ENCODE measurements at places on chromosomes 3 and 15. TPM values are rescaled to one million over a fixed set of nuclear protein-coding genes. Genes with fewer than 3 reads are reported as not detected.

DNA sequence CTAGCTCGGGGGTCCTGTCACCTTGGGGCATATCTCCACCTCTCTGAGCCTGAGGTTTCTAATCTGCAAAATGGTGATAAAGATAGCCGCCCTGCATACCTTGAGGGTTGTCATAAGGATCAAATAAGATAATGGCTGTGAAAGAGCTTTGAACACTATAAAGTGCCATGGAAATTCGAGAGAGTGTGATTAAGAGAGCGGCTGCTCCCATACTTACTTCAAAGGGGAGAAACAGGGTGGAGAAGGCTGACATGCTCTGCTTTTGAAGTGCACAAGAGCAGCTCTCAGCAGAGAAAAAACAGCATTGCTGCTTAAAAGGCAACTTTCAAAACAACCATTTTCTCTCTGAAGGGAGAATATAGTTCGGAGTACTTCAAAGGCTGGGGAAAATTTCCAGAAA lies 529.2 kb downstream of the EPHB1 start:
- no peak overlapping the region for H3K4me3 ChIP-seq
- DNase-seq, result no peak
- no peaks in the 10 kb centered on the region for H3K4me1 ChIP-seq
- no peaks in the 10 kb centered on the region for H3K27me3 ChIP-seq
- no peaks in the 10 kb centered on the region for H3K36me3 ChIP-seq

DNA sequence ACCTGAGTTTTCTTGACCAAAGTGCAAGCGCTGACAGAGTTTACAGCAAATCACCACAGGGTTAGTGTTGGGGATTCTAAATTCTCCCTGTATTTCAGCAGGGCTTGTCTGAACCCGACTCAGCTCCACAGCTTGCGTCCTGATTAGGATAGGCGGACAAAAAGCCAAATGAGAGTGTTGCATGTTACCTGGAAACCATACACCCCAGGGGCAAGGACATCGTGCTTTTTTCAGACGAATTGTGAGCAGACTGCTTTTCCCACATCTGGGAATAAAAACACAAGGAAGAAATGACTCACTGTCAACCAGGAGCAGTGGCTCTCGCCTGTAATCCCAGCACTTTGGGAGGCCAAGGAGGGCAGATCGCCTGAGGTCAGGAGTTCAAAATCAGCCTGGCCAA lies 3.0 kb downstream of the DZIP1L start:
- peaks cover 2% of the 10 kb centered on the region for H3K4me1 ChIP-seq
- DNase-seq, result no peak
- no peaks in the 10 kb centered on the region for H3K27me3 ChIP-seq
- no peak overlapping the region for H3K27ac ChIP-seq
- no peaks in the 10 kb centered on the region for H3K36me3 ChIP-seq
- no peak overlapping the region for H3K4me3 ChIP-seq

- no peak for DNase-seq
- no peak overlapping the region for H3K27ac ChIP-seq
- no peaks in the 10 kb centered on the region for H3K27me3 ChIP-seq
- no peaks in the 10 kb centered on the region for H3K36me3 ChIP-seq
Observed at GRCh38 chr3:187856555-187856954, 111.3 kb upstream of the BCL6 start.

DNA sequence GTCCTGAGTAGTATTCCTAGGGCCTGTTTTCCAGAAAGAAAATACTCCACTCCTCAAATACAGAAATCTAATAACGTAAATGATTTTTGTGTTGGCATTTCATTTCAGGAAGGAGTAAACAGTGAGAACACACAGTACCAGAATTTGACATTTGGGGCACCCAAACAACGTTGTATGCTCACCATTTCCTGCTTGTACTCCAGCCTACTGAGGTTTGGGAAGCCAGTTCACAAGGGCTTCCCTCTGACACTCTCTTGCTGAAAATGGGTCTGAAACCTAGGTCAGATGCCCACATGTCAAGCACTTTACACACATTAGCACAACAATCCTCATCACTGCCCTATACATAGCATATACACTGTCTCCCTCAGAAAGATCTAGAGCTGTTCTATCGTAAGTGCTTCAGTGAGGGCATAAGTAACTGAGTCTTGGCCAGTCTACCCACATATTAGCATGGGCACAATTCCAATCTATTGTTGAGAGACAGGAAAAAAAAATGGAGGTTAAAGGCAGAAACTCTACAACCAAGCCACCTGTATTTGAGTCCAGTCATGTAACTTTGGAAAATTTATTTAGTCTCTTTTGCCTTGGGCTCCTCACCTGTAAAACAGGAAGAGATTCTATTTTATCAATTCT lies 43.5 kb upstream of the RSL24D1 start:
- H3K4me1 ChIP-seq, result no peaks in the 10 kb centered on the region
- no peaks in the 10 kb centered on the region for H3K27me3 ChIP-seq
- H3K27ac ChIP-seq, result no peak overlapping the region
- H3K4me3 ChIP-seq, result no peak overlapping the region
- H3K36me3 ChIP-seq, result no peaks in the 10 kb centered on the region

DNA sequence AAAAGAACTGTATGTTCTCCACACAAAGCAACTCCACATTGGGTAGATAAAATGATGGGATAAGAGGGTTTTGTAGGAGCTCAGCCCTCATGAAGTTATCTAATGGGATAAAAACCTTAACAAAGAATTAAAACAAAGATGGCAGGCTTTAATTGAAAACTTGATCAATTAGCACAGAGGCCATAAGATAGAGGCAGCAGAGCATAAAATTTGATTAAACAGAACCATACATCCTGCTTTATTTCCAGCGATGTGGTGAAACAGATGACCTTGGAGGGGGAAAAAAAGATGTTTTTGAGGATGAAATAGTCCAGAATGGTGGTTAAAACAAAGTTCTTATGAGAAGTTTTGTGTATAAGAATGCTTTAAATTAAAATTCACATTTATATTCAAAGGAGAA lies 130.9 kb upstream of the ALCAM start:
- H3K4me3 ChIP-seq, result no peak overlapping the region
- H3K27me3 ChIP-seq, result no peaks in the 10 kb centered on the region
- DNase-seq, result no peak
- no peak overlapping the region for H3K27ac ChIP-seq
- H3K4me1 ChIP-seq, result no peaks in the 10 kb centered on the region

GRCh38 chr3:179608931-179609720 lies 4.5 kb downstream of the NDUFB5 start:
- H3K4me1 ChIP-seq, result no peaks in the 10 kb centered on the region
- H3K27me3 ChIP-seq, result no peaks in the 10 kb centered on the region
- no peaks in the 10 kb centered on the region for H3K36me3 ChIP-seq

- DNase-seq, result no peak
- no peak overlapping the region for H3K27ac ChIP-seq
- no peaks in the 10 kb centered on the region for H3K36me3 ChIP-seq
- H3K27me3 ChIP-seq, result no peaks in the 10 kb centered on the region
Observed at GRCh38 chr3:181534781-181535221, 176.9 kb upstream of the SOX2 start.

- H3K27ac ChIP-seq, result no peak overlapping the region
- H3K4me1 ChIP-seq, result no peaks in the 10 kb centered on the region
- DNase-seq, result no peak
- no peak overlapping the region for H3K4me3 ChIP-seq
- H3K27me3 ChIP-seq, result no peaks in the 10 kb centered on the region
Observed at GRCh38 chr3:68163062-68163461, 508.6 kb upstream of the SUCLG2 start.

- no peaks in the 10 kb centered on the region for H3K36me3 ChIP-seq
- no peak overlapping the region for H3K4me3 ChIP-seq
- peaks cover 13% of the 10 kb centered on the region for H3K4me1 ChIP-seq
- no peak overlapping the region for H3K27ac ChIP-seq
- H3K27me3 ChIP-seq, result no peaks in the 10 kb centered on the region
Observed at GRCh38 chr3:64792445-64792844, 104.6 kb upstream of the ADAMTS9 start.

DNA sequence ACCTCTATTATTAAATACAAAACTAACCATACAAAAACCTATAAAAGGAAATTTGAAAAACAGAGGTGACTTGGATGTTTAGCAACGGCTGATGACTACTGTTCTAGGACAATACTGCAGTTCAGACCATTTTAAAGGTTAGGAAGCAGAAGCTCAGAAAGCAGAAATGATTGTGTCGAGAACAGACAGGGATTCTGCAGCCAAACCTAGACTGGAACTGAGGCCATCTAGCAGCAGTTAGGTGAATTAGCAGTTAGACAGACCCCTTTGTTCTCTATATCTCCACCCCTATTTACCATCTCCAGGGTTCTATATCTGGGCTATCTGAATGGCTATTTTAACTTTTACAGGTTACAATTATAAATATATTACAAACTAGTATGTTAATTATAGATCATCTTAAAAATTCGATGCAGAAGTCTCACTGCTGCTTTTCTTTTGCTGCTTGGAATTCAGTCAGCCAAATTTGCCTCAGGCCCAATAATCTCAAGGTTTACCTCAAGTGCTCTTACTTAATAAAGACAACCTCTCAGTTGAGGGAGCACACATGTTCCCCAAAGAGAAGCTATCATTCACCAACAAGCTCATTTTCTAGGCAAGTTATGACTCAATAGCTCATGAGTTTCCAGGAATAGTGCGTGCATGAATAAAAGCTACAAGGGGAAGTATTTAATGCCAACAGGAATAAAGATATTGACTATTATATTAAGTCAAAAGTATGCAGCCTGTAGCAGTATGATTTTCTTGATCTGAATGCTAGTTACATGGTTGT lies 9.3 kb upstream of the IL1RAP start:
- no peak for DNase-seq
- no peaks in the 10 kb centered on the region for H3K4me1 ChIP-seq
- H3K27me3 ChIP-seq, result no peaks in the 10 kb centered on the region
- no peak overlapping the region for H3K4me3 ChIP-seq

DNA sequence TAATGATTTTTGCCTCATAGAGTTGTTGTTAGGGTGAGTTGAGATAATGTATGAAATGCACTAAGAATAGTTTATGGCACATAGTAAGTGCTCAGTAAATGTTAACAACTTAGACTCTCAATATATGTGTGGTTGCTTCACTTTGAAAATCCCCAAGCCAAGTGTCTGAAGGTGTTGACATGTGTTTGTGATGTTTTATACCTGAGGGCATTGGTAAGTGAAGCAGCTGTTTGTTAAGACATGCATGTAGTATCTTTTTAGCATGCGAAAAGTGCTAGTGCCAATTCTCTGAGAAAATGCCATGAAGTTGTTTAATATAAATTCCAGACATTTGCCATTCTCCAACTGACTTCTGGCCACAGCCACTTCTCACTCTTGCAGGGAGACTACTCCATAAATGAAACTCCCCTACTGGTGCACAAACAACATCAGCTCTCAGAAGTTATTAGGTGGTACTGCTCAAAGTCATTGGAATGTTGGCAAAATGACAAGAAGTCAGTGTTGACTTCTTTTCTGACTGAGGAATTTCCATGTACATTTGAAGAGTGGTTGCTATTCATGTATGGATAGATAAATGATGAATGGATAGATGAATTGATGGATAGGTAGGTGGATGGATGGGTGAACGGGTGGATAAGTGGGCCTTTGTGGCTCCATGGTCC lies 103.6 kb upstream of the NUDT16 start:
- no peak overlapping the region for H3K27ac ChIP-seq
- H3K27me3 ChIP-seq, result no peaks in the 10 kb centered on the region
- H3K36me3 ChIP-seq, result no peaks in the 10 kb centered on the region
- no peak overlapping the region for H3K4me3 ChIP-seq
- no peak for DNase-seq

- H3K27me3 ChIP-seq, result no peaks in the 10 kb centered on the region
- H3K4me1 ChIP-seq, result no peaks in the 10 kb centered on the region
- H3K27ac ChIP-seq, result no peak overlapping the region
- H3K36me3 ChIP-seq, result no peaks in the 10 kb centered on the region
Observed at GRCh38 chr3:152574461-152575079, 260.4 kb upstream of the P2RY1 start.

GRCh38 chr3:65277798-65278197 lies 590.0 kb upstream of the ADAMTS9 start:
- H3K36me3 ChIP-seq, result no peaks in the 10 kb centered on the region
- H3K4me1 ChIP-seq, result no peaks in the 10 kb centered on the region

DNA sequence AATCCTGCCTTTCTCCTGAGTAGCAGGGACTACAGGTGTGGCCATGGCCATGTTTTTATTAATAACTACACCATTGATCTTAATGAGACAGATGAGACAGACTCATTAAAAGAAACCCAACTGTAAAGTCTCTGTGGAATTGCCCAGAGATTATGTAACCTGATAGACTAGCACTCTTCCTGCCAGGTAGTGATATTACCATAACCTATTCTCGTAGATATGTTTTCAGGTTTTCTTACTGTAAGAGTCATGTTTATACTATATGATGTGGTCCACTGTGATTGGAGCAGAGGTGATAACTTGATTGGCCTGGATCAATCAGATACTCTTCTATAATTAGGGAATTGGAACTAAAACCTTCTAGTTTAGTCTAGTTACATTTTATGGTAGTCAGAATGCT lies 93.7 kb downstream of the NFKBIZ start:
- H3K4me1 ChIP-seq, result no peaks in the 10 kb centered on the region
- no peaks in the 10 kb centered on the region for H3K36me3 ChIP-seq
- H3K4me3 ChIP-seq, result no peak overlapping the region
- H3K27ac ChIP-seq, result no peak overlapping the region

- no peak for DNase-seq
- H3K4me3 ChIP-seq, result no peak overlapping the region
- H3K27ac ChIP-seq, result no peak overlapping the region
- no peaks in the 10 kb centered on the region for H3K36me3 ChIP-seq
Observed at GRCh38 chr3:172591876-172592771, 68.9 kb upstream of the TNFSF10 start.

GRCh38 chr3:37701734-37702433 lies 159.8 kb upstream of the CTDSPL start:
- H3K4me3 ChIP-seq, result no peak overlapping the region
- DNase-seq, result no peak
- no peak overlapping the region for H3K27ac ChIP-seq
- peaks cover 7% of the 10 kb centered on the region for H3K4me1 ChIP-seq

GRCh38 chr3:102125197-102125993 lies 276.1 kb downstream of the NFKBIZ start:
- H3K4me1 ChIP-seq, result peaks cover 2% of the 10 kb centered on the region
- DNase-seq, result no peak
- no peak overlapping the region for H3K4me3 ChIP-seq
- no peaks in the 10 kb centered on the region for H3K36me3 ChIP-seq
- H3K27me3 ChIP-seq, result no peaks in the 10 kb centered on the region
- H3K27ac ChIP-seq, result no peak overlapping the region

- peaks cover 25% of the 10 kb centered on the region for H3K4me1 ChIP-seq
- no peaks in the 10 kb centered on the region for H3K27me3 ChIP-seq
- DNase-seq, result no peak
- H3K27ac ChIP-seq, result no peak overlapping the region
- H3K36me3 ChIP-seq, result no peaks in the 10 kb centered on the region
Observed at GRCh38 chr3:23950293-23950692, 5.2 kb downstream of the NR1D2 start.

- no peaks in the 10 kb centered on the region for H3K27me3 ChIP-seq
- H3K36me3 ChIP-seq, result no peaks in the 10 kb centered on the region
- no peaks in the 10 kb centered on the region for H3K4me1 ChIP-seq
- H3K4me3 ChIP-seq, result no peak overlapping the region
- no peak overlapping the region for H3K27ac ChIP-seq
Observed at GRCh38 chr3:48544141-48544540, 12.5 kb downstream of the PFKFB4 start.

Gene C3orf85
- total RNA-seq, result not detected

Gene PLSCR2
- total RNA-seq, result not detected

Gene VILL
- 5.3 TPM for total RNA-seq

Gene MYO1E
- 44.8 TPM for total RNA-seq

Gene IMPG2
- 0.38 TPM for total RNA-seq

Gene GPR160
- 1.0 TPM for total RNA-seq

Gene ACP3
- 2.5 TPM for total RNA-seq
